ENCODE measurements at places on chromosomes 1 and 21.

DNA sequence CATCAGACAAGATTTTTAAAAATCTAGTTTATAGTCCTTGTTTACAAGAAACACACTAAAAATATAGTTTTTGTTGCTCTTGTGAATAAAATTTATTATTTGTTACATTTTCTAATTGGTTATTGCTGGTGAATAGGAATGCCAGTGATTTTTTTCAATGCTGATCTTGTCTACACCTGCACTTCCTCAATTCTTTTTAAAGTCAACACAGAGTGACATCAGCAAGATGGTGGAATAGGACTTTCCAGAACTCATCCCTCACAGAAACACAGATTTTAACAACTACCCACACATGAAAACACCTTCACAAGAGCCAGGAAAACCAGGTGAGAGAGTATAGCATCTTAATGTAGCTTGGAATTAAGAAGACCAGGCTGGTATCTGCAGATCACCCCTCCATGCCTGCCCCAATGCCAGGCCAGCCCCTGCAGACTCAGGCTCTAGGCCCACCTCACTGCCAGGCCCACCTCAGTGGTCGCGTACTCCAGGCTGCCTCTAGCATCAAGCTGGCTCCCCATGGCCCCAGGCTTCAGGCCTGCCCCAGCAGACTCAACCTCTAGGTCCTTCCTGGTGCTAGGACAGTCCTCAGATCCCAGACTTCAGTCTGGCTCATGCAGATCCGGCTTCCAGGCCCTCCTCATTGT lies 117.6 kb downstream of the WDR3 start:
- DNase-seq, result no peak

DNA sequence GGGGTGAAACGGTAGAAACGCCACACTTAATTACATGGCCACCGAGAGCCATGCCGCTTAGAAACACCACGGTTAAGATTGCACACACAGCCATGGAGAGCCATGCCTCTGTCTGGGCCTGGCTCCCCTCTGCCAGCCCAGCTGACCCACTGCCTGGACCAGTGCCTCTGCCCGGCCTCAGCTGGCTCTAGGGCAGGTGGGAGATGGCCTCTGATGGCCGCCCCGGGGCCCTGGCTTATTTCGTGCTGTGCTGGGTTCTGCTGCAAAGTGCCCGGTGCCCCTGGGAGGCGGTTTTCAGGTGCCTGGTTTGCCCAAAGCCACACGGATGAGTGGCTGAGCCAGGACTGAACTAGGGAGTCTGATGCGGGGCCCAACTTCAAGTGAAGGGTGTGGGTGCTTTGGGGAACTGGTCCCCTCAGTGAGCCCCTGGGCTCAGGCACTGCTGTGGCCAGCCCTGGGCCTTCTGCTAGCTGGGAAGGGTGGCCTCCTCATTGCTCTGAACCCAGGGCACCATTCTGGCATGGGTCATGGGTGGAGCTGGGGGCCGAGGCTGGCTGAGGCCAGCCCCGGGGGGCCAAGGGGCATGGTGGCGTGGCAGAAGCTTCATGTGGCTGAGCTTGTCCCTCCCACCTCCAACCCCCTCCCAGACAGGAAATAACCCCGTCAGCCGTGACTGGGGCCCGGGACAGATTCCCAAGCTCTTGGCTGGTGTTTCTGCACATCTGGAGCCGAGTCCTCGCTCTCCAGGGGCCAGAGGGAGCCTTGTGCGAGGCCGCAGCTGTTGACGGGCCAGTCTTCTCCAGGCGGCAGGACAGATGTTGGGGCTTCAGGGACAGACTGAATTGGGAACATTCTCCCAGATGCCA lies 1.9 kb upstream of the GPR153 start:
- DNase-seq, result no peak

- no peak for DNase-seq
Observed at GRCh38 chr21:44370027-44370735, 16.8 kb downstream of the TRPM2 start.

DNA sequence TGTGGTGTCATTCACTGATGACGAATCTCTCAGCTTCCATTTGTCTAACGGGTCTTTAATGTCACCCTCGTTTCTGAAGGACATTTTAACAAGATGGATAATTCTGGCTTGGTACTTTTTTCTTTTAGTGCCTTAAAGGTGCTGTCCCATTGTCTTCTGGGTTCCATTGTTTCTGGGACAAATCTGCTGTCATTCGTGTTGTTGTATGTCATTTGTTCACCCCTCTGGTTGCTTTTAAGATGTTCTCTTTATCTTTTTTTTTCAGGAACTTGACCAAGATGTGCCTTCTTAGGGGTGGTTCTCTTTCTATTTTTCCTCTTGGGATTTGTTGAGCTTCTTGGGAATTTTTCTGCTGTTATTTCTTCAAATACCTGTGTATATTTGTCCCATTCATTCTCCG lies 14.0 kb upstream of the MMEL1 start:
- DNase-seq, result no peak

DNA sequence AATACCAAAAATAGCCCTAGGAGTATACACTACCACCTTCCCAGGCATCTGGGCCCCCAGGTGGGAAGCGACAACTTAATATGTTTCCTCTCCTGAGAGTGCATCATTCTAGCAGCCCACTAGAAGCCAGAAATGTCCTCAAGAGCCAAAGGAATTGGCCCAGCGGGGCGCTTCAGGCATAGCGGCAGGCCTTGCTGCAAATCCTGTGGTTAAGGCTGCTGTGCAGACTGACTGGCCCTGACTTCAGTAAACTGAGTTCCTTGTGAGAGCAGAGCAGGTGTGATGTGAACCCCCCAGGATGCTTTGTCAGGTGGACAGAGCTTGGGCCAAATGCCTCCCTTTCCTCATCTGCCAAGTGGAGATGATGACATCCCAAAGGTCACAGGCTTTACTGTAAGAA lies 29.7 kb upstream of the LDLRAP1 start:
- DNase-seq, result no peak

DNA sequence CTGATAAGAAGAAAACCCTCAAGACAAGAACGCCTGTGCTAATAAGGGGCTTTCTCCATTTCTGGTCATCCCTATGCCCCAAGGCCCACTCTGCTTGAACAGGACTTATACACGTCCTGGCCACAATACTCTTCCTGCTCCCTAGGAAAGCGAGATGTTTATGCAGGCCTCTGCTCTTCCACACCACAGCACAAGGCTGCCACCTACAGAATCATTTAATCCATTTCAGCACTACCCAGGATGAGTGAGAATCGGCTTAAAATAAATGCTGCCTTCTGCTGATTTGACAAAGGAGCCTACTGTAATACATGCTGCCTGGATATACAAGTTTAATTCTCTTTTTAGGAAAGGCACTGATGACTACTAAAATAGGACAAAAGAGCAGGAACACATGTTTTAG lies 29.4 kb downstream of the FRRS1 start:
- DNase-seq, result no peak

GRCh38 chr1:95118067-95118499 lies 928 bp downstream of the TLCD4 start:
- DNase-seq, result no peak

DNA sequence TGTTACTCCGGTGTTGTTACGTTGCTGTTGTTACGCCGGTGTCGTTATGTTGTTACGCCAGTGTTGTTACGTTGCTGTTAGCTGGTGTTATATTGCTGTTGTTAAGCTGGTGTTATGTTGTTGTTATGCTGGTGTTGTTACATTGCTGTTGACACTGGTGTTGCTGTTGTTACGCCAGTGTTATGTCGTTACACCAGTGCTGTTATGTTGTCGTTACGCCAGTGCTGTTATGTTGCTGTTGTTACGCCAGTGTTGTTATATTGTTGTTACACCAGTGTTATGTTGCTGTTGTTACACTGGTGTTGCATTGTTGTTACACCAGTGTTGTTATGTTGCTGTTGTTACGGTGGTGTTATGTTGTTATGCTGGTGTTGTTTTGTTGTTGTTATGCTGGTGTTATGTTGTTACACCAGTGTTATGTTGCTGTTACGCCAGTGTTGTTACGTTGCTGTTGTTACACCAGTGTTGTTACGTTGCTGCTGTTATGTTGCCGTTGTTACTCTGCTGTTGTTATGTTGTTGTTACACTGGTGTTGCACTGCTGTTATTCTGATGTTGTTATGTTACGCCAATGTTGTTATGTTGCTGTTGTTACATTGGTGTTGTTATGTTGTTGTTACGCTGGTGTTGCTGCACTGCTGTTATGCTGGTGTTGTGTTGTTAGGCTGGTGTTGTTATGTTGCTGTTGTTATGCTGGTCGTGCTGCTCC lies 25.6 kb downstream of the H6PD start:
- no peak for DNase-seq

DNA sequence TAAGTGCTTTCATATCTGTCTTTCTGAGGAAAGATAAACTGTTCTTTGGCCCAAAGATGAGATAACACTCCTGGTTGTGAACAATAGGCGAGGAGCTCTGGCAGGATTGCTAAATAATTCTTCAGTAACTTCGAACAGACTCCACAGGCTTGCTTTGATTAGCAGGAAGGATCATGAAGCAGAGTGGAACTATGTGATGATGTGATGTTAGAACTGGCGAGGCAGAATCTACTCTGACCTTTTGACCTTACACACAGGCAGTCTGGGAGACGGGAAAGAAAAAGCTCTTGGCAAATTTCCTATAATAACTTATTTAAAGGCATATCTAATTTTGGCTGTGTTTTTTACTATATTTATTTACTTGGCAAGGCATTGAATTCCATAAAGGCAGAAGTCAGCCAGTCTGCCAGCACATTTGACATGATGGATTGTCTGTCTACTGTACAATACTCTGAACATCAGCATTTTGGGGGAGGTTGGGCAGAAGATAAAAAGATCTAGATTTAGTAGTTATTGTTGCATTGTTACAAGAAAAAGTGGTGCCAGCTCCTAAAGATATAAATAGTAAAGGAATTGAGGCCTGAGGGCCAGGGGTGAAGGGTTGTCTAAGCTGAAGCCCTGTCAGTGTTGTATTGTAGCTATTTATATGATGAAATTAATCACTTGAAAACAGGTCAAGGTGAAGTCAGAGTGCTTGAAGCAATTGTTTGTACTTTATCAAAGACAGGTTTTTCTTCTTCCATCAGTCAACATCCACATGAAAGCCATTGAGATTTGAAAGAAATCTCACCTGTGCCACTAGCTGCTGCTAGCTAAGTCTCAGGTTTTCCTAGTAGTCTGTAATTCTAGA lies 708.8 kb downstream of the LTN1 start:
- DNase-seq, result no peak

GRCh38 chr1:210024996-210025395 lies 87.0 kb downstream of the SYT14 start:
- no peak for DNase-seq

- DNase-seq, result no peak
Observed at GRCh38 chr1:86155051-86155806, 1.3 kb downstream of the COL24A1 start.

DNA sequence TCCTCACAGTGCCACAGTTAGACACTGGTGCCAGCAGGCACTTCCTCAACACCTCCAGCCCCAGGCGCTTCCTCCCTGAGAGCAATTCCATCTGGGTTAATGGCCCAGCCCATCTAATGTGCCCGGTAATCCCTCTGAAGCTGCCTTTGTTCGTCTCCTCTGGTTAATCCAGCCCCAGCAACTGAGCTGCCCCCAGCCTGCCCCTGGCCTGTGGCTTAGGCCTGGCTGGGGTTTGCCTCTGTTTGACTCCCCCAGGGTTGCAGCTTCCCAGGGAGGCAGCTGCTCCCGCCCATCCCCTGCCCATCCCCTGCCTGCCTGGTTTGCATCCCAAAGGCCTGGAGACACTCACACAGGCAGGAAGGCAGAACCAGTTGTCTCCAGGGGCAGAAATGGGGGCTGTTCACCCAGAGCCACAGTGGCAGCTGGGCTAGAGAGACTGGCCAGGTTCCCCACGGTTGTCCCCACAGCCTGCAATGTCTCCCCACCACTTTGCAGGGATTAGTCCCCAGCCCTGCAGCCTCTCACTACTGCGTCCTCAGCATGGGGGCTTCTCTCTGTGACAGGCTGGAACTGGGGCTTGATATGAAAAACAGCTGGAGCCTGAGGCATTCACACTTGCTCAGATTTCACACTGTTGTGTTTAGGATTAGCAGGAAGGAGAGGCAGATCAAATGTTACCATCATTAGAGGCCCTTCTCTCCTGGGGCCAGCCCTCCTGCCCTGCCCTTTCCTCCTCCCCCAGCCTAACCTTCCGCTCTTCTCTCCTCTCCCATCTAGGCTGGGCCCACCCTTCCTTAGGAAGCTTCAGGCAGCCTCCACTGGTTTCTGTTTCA lies 120.2 kb downstream of the TLR5 start:
- DNase-seq, result no peak

DNA sequence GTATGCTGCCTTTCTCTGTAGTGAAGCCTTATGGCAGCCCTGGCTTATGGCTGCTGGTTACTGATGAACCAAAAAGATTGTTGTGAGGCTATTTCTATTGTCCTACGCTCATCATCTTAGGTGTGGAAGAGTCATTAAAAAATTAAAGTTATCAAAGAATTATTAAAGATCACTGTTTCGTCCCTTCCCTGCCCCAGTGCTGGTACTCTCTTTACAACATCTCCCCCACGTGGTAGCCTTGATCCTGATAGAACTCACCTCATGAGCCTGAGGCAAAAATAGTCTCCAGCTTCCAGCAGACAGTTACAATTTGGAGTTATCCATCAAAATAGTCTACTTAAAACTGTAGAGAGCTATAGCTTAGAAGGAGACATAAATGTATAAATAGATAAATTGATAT lies 201.5 kb downstream of the S1PR1 start:
- DNase-seq, result no peak

DNA sequence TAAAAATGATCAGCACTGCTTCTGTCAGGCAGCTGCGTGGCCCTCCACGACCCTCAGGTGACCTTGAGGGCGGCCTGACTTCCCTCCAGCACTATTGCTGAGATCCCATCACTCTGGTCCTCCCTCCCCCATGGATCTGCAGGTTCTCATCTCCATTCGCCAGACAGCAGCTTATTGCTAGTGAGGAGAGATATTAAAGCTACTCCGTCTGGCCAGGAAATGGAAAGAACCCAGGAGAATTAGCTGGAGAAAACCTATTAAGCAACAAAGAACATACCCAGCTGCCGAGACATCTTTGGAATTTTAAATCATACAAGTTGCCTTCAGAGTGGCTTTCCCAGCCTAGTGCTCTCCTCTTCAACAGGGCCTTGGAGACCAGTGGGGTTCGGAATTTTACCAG lies 25.7 kb upstream of the KCNN3 start:
- no peak for DNase-seq

DNA sequence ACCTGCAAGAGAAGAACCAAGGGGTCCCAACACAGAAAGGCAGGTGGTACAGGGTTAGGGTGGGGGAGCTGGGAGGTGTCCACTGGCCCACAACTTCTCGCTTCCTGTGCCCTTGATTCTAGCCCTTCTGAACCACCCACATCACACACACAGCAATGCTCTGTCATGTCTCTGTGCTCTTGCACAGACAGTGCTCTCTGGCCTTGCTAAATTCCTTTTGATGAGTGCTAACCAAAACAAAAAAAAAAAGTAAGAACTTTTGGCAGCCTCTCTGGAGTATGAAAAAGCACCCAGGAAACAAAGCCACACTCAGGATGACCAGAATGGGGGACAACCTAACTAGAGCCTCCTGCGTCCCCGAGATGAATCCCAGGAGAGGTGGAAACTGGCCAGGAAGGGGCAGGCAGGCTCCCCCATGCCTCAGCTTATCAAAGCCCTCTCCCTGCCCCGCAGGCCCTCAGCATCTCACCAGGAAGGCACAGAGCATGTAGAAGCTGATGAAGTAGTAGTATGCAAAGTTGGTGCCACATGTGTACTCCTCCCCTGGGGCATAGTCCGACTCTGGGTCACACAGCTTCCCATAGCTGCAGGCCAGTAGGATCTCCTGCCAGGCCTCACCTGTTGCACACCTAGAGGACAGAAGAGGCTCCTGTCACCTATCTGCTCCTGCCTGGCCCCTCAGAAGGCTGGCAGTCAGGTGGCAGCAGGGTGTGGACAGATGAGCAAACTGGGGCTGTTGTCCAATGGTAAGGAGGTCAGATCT lies 27.2 kb upstream of the KIF21B start:
- no peak for DNase-seq

Data from cerebellar nuclear complex (tissue), 1 donor.